ENCODE measurements at places on chromosomes 2 and 18.

DNA sequence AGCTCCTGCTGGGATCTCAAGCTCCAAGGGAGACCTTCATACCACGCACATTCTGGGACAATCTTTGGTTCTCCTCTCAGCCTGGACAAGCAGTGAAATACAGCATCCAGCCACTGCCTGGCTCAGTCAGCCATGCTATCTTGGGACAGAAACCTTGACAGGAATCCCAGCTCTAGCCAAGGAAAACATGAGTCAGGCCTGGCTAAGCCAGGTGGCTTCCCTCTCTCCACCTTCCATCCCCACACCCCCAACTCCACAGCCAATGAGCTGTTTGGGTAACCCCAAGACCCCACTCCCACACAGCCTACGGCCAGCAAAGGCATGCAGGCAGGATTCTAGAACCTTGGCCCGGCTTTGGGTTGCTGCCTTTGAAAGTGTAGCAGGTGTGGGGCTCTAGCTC lies 64.9 kb downstream of the MCFD2 start:
- no peak for DNase-seq

GRCh38 chr2:162929571-162929970 lies 91.0 kb upstream of the KCNH7 start:
- no peak for DNase-seq

DNA sequence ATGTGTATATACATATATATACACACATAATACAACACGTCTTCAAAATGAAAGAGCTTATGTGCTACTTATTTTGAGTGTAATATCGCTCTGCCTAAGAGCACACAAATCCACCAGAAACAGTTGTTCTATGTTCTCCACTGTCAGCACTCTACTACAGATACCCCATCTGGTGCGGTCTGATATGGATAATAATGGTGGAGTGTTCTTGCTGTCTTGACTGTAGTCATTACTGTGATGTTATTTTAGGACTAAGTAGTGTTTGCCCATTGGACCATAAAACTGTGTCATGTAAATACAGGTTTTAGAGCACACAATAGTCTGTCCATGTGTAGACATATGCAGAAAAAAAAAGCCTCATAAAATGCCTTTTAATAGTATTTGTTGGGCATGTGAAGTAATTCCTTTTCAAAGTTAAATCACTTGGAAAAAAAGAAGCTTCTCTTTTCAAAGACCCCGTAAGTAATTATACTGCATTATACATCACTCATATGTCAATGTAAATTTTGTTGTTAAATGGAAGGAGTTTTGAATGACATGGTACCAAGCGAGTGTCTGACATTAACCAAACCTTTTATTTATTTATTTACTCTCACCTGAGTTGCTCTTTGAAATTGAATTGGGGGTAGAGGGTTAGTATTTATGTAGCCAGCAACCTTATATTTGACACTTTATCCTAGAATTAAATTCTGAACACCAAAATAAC lies 1249.2 kb upstream of the ZEB2 start:
- DNase-seq = no peak

DNA sequence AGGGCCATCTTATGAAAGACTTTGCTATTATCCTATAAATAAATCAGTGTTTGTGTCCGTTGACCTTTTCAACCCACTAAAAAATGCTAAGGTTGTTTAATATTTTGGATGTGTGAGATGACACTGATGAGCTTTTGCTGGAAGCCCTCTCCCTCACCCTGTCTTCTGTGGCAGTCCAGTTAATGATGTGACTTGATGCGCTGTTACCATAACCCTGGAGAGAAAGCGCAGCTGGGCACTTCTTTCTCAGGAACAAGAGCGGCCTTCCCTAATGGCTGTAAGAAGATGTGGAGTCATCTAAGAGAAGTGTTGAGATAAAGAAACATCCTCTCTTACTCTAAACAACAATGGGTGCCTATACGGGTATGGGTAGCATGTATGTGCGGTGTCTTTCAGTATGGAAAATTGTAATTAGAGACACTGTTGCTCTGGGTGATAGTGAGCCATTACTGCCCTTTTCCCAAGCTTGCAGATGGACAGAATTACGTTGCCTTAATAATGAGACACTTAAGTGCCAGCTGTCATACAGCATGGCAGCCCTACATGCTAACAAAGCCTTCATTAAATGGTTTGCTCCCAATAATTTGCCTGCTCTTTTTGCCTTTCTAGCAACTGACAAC lies 165.6 kb upstream of the NABP1 start:
- no peak for DNase-seq

- no peak for DNase-seq
Measured at GRCh38 chr18:78995740-78996395, 16.2 kb downstream of the SALL3 start.

DNA sequence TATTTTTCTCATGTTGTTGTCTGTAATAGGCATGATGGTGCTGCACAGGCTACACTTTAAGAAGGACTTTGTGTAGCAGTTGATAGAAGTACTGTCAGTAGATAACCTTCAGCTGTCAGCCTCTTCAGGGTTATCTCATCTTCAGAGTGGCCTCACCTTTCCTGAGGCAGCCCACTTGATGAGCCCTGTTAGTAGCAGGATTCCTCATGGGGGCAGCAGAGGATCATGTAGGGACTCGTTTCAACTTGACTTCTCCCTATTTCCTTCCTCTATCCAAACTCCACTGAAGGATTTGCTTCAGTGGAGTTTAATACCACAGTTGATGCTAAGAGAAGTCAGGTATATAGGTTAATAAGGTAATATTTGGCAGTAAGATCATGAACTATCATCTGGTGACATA lies 530.3 kb upstream of the FSIP2 start:
- DNase-seq = peak; percentile 20

GRCh38 chr2:15145046-15145817 lies 415.9 kb downstream of the NBAS start:
- no peak for DNase-seq

- no peak for DNase-seq
Measured at GRCh38 chr2:133098787-133099186, 428.8 kb upstream of the LYPD1 start.

DNA sequence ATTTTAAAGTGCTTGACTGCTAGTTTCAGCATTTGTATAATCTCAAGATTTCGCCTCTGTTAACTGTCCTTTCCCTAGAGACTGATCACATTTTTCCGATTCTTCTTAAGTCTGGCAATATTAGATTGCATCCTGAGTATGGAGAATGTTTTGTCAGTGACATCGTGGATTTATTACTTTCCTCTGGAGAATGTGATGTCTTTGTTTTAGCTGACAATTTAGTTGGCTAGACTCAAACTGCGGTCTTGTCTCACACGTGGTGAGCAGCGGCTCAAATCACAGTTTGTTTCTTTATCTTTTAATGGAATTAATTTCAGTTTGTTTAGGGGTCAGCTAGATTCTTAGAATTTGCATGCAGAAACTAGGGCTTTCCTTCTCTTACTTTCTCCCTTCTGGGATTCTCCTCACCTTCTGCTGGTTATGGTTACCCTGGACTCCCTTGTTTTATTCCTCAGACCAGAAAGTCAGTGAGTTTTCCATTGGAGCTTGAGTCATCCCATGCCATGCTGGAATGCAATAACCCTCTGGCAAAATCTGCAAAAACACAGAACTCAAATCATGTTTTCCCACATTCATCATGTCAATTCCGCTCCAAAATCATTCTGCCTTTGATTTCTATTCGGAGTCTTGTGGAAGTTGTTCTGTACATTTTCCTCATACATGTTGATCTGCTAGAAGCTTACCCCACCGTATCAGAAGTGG lies 327.2 kb upstream of the TRIB2 start:
- no peak for DNase-seq

GRCh38 chr18:12703664-12704063 lies 822 bp downstream of the PSMG2 start:
- no peak for DNase-seq

- DNase-seq = no peak
Measured at GRCh38 chr2:43255296-43255910, 29.0 kb upstream of the ZFP36L2 start.

GRCh38 chr18:10085416-10085815 lies 171.6 kb downstream of the VAPA start:
- no peak for DNase-seq

GRCh38 chr18:70582981-70583380 lies 294.1 kb downstream of the SOCS6 start:
- DNase-seq = no peak

DNA sequence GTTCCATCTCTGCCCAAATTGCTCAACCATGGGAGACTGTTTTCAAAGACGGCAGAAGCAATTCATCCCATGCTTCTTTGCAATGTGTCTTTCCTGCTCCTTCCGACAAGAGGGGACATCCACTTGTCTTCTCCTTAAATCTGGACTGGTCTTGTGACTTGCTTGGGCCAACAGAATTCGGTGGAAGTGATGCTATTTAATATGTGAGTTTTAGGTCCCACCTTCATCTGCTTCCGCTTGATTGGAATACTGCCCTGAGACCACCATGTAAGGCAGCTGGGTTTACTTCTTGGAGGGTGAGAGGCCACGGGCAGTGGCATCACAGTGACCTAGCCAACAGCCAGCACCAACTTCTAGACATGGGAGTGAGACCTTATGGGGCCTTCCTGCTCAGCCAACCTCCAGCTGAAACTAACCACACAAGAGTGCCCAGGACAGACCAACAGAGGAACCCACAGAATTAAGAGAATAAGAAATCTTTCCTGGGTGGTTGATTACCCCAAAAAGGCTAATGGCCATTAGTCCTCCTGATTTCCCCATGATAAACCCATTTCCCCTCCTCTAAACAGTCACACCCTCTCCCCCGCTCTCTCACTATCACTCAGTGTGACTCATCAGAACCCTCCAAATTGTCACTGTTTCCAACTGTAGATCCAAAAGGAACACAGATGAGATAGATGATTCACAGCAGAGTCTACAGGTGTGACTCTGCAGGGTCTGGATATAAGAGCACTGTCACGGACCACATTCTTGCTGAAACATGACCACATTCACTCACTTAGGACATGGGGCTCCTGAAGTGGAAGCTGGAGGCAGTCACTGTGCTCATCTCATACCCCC lies 16.2 kb upstream of the RHOB start:
- no peak for DNase-seq

DNA sequence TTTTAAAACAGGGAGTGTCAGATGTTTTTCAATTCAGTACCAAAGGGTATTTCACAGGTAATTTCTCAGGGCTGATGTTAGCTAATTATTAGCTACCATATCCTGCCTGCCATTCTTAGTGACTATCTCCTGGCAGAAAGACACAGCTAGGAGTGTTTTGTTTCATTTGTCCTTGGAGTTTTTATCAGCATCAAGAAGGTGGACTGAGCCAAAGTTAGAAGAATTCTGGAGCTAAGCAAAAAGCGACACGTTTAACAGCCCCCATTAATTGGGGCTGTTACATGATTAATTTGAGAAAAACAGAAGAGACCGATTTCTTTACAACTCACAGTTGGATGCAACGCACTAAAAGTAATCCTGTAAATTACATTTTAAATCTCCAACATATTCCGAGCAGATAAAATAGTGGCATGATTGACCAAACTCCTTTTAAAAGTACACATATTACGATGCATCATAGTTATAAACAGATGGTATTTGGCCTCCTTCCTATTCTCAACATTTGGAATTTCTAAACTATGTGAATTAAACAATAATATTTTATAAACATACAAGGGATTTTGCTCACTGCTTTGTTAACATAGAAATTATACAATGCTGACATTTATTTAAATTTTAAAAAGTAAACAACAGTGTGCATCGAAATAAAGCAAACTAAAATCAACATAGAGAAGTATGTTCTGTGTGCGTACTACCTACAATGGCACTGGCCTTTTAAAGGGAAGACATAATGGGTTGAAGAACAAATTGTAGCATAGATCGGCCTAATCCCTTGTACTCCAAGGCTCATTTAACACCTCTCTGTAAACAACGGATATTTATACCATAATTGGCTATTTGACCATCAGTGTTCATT lies 585.1 kb downstream of the ZEB2 start:
- no peak for DNase-seq

DNA sequence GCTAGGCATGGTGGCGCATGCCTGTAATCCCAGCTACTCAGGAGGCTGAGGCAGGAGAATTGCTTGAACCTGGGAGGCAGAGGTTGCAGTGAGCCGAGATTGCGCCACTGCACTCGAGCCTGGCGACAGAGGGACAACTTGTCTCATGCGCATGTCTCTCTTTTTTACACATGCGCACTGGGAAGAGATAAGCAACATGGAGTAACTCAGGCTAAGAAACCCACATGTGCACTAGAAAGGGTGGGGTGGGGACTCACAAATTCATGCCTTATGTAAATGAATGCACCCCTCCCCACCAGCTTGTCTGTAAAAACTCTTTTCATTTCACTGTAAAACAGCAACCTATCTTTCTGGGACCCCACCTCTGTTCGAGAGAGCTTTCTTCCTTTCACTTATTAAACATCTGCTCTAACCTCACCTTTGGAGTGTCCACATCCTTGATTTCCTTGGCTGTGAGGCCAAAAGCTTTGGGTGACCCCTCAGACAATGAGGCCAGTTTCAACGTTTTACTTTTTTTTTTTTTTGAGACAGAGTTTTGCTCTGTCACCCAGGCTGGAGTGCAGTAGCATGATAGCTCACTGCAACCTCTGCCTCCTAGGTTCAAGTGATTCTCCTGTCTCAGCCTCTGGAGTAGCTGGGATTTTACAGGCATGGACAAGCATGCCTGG lies 91.6 kb upstream of the RMP24 start:
- no peak for DNase-seq

DNA sequence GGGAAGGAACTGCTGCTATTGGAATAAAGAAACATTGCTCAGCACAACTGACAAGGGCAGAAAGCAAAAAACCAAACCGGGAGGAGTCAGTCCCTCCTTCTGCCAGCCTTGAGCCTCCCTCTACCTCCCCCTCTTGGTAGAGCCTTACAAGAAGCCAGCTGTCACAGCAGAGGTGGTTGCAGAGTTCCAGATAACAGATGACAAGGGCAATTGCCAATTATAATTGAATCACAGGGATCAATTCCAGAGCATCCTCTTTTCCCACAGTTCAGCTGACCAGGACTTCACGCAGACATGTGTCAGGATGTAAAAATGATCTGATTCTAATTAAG lies 548.2 kb upstream of the LRRTM1 start:
- no peak for DNase-seq

DNA sequence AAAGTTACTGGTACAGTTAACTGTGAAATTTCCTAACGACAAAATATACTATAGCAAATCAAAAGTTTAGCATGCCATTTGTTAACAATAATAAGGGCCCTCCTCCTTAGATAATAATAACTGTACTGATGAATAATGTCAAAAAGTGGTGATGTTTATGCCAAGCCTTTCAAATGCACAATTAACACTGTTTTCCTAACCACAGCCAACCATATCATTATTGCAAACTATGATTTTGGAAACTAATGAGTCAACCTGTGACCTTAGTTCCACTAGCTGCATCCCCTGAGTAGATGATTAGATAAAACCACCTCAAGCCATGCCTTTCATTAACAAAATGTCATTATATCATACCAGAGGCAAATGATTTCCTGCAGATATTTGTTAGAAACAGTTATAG lies 25.1 kb upstream of the GPR75 start:
- DNase-seq = no peak

DNA sequence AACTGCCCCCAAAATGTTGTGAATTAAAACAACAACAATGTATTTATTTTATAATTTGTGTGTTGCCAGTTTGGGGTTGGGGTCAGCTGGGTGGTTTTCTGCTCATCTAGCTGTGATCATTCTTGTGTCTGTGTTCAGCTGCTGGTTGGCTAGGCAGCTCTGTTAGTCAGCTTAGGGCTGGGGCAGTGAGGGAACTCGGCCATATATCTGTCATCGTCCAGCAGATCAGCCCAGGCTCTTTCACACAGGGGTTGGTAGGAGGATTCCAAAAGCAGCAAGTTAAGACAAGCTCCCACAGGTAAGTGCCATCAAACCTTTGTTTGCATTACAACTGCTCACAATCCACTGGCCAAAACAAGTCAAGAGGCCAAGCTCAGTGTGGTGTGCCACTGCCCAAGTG lies 121.5 kb downstream of the LPIN1 start:
- no peak for DNase-seq
